ENCODE measurements at places on chromosomes 2 and 18. TPM values are rescaled to one million over a fixed set of nuclear protein-coding genes. Genes with fewer than 3 reads are reported as not detected.

CHPF gene
- total RNA-seq = 57.6 TPM

GRCh38 chr2:68248806-68249205 is 3.5 kb downstream of the PPP3R1 start:
- H3K27ac ChIP-seq = no peak overlapping the region
- DNase-seq = no peak
- H3K27me3 ChIP-seq = no peaks in the 10 kb centered on the region
- H3K4me1 ChIP-seq = peaks cover 66% of the 10 kb centered on the region

DNA sequence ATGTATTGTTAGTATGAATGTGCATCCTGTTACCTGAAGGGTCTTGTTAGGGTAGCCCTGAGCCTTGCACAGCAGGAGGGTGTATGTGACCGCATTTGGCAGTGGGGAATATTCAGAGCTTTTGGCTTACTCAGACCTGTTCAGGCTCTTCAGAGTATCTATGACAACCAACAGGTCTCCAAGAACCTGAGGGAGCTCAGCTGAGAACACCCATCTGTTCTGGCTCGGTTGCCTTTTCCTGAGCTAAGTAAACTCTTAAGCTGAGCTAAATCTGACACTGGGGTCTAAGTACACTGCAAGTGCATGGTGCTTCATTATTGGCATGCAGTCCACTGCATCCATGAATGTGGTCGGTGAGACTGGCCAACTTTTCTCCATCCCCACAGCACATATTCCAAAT is 92.4 kb upstream of the CHST9 start:
- H3K27ac ChIP-seq = no peak overlapping the region
- no peaks in the 10 kb centered on the region for H3K36me3 ChIP-seq
- H3K27me3 ChIP-seq = no peaks in the 10 kb centered on the region

- H3K27ac ChIP-seq = no peak overlapping the region
- peaks cover 2% of the 10 kb centered on the region for H3K27me3 ChIP-seq
- no peaks in the 10 kb centered on the region for H3K36me3 ChIP-seq
- H3K4me1 ChIP-seq = peaks cover 72% of the 10 kb centered on the region
These were observed 26.0 kb upstream of the TNS1 start for GRCh38 chr2:218028562-218029348.

DNA sequence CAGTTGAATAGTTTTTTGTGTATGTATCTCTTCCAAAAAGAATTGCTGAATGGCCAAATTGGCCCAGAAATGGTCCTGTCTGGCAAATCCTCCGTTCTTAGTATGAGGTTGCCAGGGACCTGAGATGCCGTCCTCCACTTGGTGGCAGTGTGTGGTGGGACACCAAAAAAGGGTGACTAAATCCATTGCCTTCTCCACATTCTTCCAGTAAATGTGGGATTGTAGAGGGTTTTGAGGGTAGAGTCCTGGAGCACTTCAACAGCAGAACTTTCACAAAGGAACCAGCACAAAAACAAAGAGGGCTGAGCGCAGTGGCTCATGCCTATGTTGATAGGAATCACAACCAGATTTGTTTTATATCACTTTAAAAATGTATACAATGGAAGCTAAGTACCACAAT is 199.9 kb downstream of the BCL2 start:
- DNase-seq = no peak
- H3K27ac ChIP-seq = no peak overlapping the region
- H3K4me1 ChIP-seq = peaks cover 7% of the 10 kb centered on the region
- no peaks in the 10 kb centered on the region for H3K27me3 ChIP-seq
- H3K4me3 ChIP-seq = no peak overlapping the region
